ENCODE measurements at places on chromosomes 4 and X.

GRCh38 chrX:12241026-12241425 is 102.8 kb downstream of the FRMPD4 start:
- peak; percentile 25 for DNase-seq

- DNase-seq = no peak
Observed at GRCh38 chr4:4344915-4345527, 41.9 kb upstream of the NSG1 start.

- no peak for DNase-seq
Observed at GRCh38 chr4:7985891-7986441, 46.3 kb upstream of the AFAP1 start.

DNA sequence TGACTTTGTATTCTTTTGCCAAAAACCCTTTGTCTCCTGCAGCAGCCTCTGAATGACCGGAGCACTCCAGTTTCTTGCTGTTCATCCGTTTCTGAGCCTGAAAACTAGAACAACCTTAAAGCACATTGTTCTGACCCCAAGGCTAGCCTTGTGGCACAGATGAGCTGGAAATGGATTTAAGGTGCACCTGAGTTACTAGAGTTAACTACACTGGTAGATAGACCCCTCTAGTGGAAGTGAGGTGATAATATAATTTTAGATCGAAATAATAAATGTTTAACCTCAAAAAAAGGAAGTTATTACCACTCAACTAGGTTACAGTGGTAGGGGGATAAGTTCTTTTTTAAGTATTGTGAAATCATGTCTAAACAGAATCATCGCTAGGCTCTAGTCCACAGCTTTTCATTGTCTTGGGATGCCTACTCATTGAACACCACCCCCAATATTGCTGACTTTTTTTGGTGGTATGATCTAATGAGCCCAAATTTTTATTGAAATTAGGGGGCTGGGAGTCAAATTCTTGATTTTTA is 2.7 kb downstream of the PLS3 start:
- no peak for DNase-seq

- peak; percentile 92 for DNase-seq
Observed at GRCh38 chr4:152106113-152106763, 345.4 kb upstream of the GATB start.

DNA sequence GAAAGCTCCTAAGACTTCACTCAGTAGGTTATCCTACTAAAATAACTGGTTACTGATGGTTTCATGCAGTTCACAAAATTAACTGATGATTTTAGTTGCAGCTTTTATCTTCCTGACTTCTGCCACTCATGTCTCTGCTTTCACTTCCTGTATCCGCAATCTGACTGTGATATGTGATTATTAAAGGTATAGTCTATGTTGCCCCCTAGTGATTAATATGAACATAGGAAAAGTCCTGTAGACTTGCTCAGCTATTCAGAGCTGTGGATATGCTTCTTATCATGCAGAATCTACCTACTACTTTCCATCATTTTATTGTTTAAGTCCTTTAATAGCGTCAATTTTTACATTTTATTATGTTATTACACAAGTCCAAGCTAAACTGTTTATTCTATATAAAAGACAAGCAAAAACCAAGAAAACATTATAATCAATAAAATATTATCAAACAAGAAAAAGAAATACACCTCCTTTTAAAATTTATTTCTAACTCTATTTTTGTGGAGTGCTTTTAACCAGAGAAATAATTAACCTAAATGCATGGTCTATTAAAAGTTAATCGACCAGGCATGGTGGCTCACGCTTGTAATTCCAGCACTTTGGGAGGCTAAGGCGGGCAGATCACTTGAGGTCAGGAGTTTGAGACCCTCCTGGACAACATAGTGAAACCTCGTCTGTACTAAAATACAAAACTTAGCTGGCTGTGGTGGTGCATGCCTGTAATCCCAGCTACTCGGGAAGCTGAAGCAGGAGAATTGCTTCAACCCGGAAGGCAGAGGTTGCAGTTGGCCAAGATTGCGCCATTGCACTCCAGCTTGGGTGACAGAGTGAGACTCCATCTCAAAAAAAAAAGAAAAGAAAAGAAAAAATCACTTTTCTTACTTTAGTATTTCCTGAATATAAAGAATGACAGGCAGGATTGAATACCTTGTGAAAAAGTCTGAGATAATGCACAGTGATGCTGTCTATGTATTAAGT is 40.4 kb upstream of the TLR2 start:
- DNase-seq = peak; percentile 64

DNA sequence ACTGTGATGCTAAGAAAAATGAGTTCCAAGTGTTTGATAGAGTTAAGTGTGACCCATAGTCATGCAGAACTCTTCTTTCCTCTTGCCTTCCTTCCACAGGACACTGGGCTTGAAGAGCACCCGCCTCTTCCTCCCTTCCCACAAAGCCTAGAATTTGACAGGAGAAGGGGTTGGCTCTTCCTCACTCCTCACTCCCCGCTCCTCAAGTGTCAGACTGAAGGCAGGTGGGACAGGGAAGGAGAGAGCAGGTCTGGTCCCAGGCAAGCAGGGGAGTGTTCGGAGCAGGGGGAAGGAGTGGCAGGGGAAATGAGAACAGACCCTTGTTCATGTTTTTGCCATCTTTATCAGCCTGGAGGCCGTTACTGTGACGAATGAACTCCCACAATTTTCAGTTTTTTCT is 10.7 kb downstream of the MAGED2 start:
- DNase-seq = no peak

- DNase-seq = no peak
Observed at GRCh38 chrX:15816886-15817285, 26.6 kb downstream of the ZRSR2 start.

- DNase-seq = peak; percentile 13
Observed at GRCh38 chrX:103488332-103488731, 31.0 kb downstream of the RAB40A start.

DNA sequence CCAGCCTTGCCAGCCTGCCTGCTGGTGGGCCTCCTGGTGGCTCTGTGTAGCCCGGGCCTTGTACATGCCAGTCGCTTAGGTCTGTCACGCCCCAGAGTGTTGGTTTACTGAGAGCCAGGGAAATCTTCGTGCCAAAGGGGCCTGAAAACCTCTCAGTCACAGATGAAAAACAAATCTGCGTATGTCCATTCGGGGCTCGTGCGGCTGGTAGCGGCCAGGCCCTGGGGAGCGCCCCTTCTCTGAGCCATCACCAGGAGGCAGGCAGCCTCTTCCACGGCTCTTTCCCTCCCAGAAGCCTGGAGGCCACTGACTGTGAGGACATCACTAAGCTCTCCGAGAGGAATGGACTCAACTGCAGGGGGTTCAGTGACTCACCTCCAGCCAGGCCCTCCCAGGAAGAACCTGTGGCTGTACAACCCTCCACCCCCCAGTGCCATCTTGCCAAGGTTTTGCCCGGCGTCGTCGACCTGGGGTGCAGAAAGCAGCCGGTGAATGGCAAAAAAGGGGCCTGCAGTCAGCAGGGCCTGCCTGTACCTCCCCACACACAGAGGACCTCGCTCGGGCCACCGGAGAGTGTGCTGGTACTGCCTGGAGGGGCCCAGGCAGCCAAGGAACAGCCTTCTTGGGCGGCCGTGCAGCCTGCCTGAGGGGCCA is 162.2 kb downstream of the BCOR start:
- DNase-seq = no peak

DNA sequence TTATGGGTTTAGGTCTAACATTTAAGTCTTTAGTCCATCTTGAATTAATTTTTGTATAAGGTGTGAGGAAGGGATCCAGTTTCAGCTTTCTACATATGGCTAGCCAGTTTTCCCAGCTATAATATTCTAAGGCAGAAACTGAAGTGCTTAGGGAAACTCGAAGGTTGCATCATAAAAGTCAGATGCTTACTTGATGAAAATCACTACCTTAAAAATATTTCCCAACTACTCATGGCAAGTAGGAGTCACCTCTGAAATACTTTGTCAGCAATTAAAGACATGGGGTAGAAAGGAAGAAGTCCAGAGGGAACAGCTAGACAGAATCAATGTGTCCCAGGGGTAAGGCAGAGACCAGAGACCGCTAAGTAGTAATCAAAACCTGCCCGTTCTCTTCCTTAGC is 6.3 kb upstream of the AP1S2 start:
- no peak for DNase-seq

GRCh38 chr4:7358100-7358735 is 76.5 kb downstream of the PSAPL1 start:
- peak; percentile 59 for DNase-seq

DNA sequence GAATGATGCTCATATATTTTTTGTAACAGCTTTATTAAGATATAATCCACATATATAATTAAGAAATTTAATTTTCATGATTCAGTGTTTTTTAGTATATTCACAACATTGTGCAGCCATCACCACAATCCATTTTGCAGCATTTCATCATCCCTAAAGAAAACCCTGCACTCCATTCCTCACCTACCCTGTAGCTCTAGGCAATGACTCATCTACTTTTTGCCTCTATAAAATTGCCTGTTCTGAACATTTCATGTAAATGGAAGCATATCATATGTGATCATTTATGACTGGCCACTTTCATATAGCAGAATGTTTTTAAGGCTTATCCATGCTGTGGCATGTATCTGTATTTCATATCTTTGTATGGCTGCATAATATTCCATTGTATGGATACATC is 339.9 kb downstream of the MAPK10 start:
- DNase-seq = no peak

DNA sequence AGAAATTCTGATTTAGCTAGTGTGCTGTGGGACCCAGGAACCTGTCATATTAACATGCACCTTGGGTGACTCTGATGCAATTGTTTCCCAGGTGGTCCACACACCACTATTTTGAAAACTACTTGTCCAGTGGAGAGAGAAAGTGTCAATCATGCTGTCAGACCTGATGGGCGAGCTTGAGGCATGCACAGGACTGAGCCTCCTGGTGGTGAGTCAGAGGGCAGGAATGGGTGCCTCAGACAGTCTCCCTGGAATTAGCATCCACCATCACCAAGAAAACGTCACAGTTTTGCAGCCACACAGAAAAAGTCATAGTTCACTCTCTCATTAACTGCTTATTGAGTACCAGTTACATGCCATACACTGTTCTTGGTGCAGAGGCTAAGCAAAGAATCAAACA is 181.8 kb upstream of the MAOA start:
- DNase-seq = no peak

- no peak for DNase-seq
Observed at GRCh38 chr4:56318555-56318954, 68.7 kb downstream of the AASDH start.

GRCh38 chr4:140750470-140750869 is 5.7 kb downstream of the TBC1D9 start:
- no peak for DNase-seq

- peak; percentile 71 for DNase-seq
Observed at GRCh38 chr4:6855692-6856297, 53.8 kb upstream of the TBC1D14 start.

DNA sequence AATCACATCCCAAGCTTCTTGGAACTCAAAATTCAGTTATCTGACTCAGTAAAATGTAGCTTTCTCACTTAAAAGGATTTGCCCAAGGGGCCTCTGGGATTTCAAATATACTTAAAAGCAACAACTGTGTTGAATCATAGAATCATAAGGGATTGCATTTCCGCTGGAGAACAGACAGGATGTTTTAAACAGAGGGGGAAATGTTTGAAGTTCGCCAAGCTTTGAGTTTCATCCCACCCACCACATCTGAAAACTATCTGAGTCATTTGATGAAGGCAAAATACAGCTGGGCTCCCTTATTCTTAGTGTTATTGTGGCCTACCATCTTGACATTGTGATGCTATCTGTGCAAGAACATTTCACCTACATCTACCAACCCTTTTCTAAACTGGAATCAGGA is 73.5 kb downstream of the PPP1R2C start:
- no peak for DNase-seq

GRCh38 chr4:121212806-121213205 is 48.7 kb upstream of the TNIP3 start:
- DNase-seq = no peak

- DNase-seq = peak; percentile 46
Observed at GRCh38 chrX:48569958-48570357, 4.3 kb upstream of the RBM3 start.

All from HCEC 1CT (cell line).